ENCODE measurements at places on chromosomes 1 and 21. TPM values are rescaled to one million over a fixed set of nuclear protein-coding genes. Genes with fewer than 3 reads are reported as not detected.

DNA sequence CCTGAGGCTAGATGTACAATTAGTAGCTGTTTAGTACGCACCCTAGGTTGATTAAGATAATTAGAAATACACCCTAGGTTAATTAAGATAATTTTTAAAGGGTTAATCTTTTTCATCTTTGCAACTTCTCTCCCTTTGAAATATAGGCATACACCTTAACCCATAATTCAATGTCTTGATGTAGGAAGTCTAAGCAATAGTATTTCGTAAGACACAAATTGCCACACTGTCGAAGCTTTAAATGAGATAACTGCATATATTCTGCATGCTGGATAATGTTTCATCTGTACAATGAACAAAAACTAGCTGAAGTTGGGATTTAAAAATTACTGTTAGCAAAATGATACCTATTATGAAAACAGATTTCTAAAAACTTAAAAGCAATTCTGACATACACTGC, 122.9 kb downstream of the EVI5 start:
- DNase-seq: no peak

GRCh38 chr21:36532769-36533467, 53.0 kb upstream of the CLDN14 start:
- no peak for DNase-seq

- no peak for DNase-seq
Measured at GRCh38 chr1:208709981-208710380, 465.8 kb upstream of the PLXNA2 start.

GRCh38 chr1:71687376-71687775, 595.0 kb downstream of the NEGR1 start:
- DNase-seq: no peak

DNA sequence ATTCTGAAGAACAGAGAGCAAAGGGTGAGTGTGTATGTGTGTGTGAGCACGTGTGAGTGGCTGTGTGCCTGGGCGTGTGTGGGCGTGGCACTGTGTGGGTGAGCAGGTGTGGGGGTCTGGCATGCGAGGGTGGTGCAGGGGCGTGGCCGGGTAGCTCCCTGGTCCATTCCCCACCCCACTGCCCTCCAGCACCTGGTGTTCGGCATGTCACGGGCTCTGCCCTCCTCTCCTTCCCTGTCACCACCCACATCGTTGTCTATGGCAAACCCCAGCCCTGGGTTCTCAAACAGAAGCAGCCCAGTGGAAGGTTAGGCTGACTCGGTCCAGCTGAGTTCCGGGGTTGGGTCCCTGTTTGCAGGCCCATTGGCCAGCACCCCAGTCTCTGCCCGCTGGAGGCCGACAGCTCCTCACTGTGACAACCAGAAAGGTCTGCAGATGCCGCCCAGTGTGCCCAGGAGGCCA, 39.8 kb downstream of the UBE2G2 start:
- DNase-seq: peak; percentile 60

- no peak for DNase-seq
Measured at GRCh38 chr1:195714248-195714647, 894.0 kb downstream of the KCNT2 start.

GRCh38 chr1:61322008-61322744, 239.8 kb downstream of the NFIA start:
- DNase-seq: no peak

DNA sequence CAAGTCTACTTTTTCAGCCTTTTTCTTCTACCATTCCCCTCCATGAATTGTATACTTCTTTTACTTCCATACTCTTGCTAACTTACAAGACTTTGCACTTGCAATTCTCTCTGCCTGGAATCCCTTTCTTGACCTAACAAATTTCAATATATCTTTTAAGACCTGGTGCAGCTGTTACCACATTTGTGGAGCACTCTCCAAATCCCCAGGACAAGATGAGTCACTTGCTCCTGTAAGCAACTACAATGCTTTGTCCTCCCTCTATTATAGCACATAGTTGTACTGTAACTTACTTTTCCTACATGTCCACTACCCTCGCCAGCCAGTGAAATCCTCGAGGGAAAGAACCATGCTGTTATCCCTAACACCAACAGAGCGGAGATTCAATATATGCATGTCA, 43.1 kb downstream of the WARS2 start:
- DNase-seq: no peak

DNA sequence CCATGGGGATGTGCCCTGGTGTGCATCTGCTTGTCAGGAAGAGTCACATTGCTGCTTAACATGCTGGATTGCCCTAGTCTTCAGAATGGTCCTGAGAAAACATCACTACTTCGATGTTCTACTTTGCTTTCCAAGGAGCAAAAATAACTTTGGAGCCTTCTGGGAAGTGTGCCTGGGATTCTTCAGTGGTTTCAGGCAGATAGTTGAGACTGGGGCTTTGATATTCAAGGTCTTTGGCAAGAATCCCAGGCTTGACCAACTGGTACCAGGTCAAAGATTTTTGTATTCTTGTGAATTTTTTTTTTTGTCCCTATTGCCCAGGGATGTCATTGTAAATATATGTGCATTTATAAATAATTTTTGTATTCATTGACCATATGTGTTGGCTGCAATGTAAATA, 51.4 kb downstream of the LRIG2 start:
- DNase-seq: no peak

DNA sequence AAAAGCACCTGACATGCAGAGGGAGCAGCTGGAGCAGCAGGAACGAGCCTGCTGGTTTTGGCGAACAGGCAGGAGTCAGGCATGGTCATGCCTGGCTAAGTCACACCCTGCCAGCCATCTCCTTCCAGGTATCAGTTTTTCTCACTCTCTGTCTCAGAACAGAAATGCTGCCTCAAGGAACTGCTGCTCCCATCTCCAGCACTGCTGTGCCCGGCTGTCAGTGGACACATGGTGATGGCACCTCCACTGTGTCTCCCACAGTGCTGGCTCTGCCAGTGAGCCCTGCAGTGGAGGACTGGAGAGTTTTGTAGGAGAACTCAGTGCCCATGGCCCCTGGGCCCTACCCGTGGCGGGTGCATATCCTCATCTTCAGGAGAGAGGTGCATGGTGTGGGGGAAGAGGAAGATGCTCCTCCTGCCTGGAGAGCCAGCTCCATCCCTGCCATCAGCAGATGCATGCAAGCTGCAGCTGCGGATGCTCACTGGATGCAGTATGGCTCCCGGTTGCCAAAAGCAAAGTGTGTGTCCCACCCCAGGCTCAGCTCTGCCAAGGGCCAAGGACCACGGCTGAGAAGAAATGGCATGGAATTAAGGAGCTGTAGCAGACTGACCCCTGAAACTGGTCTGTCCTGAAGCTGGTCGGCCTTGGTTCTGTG, 114.7 kb downstream of the GRIK3 start:
- peak; percentile 12 for DNase-seq

DNA sequence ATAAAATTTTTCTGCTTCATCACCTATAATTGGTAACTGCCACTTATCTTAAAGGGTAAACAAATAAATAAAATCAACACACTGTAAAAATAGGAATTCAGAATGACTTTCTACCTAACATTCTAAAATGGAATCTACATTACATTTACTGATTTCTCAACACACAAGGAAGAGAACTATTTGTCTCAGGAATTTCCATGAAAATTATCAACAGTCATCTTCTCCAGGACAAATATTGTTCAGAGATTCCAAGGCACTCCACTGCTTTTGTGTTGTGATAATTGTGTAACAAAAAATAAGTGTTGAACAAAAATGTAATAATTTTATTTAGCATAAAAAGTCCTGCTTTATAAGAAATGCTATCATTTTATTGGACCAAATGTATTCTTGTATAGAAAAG, 7.3 kb downstream of the ODF2L start:
- no peak for DNase-seq

DNA sequence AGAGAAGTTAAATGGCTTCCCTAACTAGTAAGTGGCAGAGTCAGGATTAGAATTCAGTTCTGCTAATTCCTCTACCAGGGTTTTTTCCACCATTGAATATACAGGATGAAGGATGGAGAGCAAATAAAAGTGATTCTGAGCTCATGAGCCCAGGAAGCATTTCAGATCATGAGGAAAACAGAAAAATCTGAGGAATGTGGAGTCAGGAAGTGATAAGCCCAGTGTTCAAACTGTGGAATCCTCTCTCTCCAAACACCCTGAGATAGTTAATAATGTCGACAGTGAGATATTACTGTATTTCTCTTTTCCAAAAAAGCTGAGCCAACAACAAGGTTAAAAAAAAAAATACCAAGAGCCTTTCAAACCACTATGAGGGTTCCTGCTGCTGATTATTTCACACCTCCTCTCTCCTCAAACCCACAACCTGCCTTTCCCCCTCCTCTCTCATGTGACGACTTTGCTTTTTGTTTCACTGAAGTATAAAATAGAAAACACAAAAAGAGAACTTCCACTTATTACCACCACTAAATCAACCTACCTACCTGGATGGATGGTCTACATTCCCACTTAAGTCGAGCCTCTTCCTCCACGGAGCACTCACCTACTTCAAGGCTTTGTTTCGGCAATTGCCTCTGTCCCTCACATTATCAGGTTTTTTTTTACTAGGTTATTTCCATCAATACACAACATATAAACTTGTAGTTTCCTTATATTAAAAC, 8.9 kb downstream of the SLAMF1 start:
- no peak for DNase-seq

GRCh38 chr1:175744833-175745232, 1.4 kb upstream of the TNR start:
- no peak for DNase-seq

GRCh38 chr1:100279358-100279923, 13.4 kb downstream of the RTCA start:
- no peak for DNase-seq

- DNase-seq: peak; percentile 68
Measured at GRCh38 chr21:44532712-44533111, 7.3 kb downstream of the KRTAP10-1 start.

UTP11 gene
- 70.5 TPM for total RNA-seq

C1orf21 gene
- 19.1 TPM for total RNA-seq

LINGO4 gene
- total RNA-seq: 0.07 TPM

CHI3L1 gene
- total RNA-seq: 0.37 TPM

CCDC185 gene
- not detected for total RNA-seq
